ENCODE measurements at places on chromosomes 4 and X. TPM values are rescaled to one million over a fixed set of nuclear protein-coding genes. Genes with fewer than 3 reads are reported as not detected.

DNA sequence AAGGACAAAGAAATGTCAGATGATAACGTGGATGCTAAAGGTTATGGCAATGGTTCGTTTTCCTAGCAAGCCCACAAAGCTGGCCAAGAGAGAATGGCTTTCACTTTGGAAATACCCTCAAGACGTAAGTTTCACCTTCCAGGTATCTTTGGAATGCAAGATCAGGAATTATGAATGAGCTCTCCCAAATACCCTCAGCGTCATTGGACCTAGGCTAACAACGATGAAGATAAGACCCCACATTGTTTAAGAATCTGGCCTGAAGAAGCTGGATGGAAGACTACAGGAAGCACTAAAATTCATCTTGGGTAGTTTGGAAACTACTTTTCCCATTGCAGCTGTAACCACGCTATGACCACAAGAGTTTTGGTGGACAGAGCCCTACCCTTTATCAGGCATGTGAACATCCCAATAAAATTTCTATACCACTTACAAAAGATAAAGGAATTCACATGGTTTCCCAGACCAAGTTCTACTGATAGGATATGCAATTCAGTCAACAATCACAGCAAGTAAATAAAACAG is 111.9 kb downstream of the KDR start:
- H3K4me1 ChIP-seq: no peaks in the 10 kb centered on the region
- H3K4me3 ChIP-seq: no peak overlapping the region
- no peaks in the 10 kb centered on the region for H3K27me3 ChIP-seq
- DNase-seq: no peak
- no peak overlapping the region for H3K27ac ChIP-seq

- no peak for DNase-seq
- peaks cover 5% of the 10 kb centered on the region for H3K4me1 ChIP-seq
- H3K27me3 ChIP-seq: 0 out of 2 replicates have a peak, but pooled peaks cover 3% of the 10 kb centered on the region
- H3K4me3 ChIP-seq: no peak overlapping the region
- H3K36me3 ChIP-seq: no peaks in the 10 kb centered on the region
Measured at GRCh38 chr4:77493120-77493752, 112.4 kb upstream of the CXCL13 start.

- no peaks in the 10 kb centered on the region for H3K36me3 ChIP-seq
- H3K4me3 ChIP-seq: no peak overlapping the region
- no peak for DNase-seq
Measured at GRCh38 chr4:16745009-16745635, 153.3 kb downstream of the LDB2 start.

Gene TRO
- total RNA-seq: 25.3 TPM

- H3K36me3 ChIP-seq: no peaks in the 10 kb centered on the region
- H3K27ac ChIP-seq: no peak overlapping the region
- DNase-seq: no peak
- H3K27me3 ChIP-seq: no peaks in the 10 kb centered on the region
Measured at GRCh38 chr4:8543623-8544022, 36.6 kb upstream of the GPR78 start.

- H3K36me3 ChIP-seq: no peaks in the 10 kb centered on the region
- H3K4me3 ChIP-seq: no peak overlapping the region
- H3K27ac ChIP-seq: no peak overlapping the region
- H3K4me1 ChIP-seq: peaks cover 8% of the 10 kb centered on the region
- no peak for DNase-seq
Measured at GRCh38 chr4:8504279-8505007, 63.9 kb downstream of the TRMT44 start.

Gene GSX2
- total RNA-seq: not detected

- peak overlapping the region; percentile 85 for H3K27ac ChIP-seq
- no peaks in the 10 kb centered on the region for H3K27me3 ChIP-seq
- peak; percentile 98 for DNase-seq
- H3K4me1 ChIP-seq: peaks cover 26% of the 10 kb centered on the region
Measured at GRCh38 chr4:187209921-187210613, 486.4 kb upstream of the FAT1 start.

DNA sequence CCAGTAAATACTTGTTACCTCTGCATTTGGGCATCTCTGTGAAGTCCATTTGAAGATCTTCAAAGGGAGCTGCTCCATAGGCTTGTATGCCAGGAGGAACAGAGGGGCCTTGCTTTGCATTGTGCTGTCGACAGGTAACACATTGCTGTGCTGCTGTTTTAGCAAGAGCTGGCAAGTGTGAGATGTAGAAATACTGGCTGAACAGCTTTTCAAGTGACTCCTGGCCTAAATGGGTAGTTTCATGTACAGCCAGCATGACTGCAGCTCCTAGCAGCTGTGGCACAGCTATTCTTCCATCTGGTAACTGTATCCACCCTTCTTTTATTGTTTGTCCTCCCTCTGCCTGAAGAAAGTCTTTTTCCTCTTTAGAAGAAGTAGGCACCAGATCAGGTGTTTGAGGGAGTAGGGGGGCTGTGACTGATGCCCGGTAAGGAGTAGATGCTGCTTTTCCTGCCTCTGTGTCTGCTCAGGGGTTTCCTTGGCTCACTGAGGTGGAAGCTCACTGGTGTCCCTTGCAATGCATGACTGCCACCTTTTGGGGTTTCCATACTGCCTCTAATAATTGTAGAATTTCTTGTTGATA is 965.3 kb downstream of the CCSER1 start:
- H3K27ac ChIP-seq: no peak overlapping the region
- H3K27me3 ChIP-seq: no peaks in the 10 kb centered on the region
- DNase-seq: no peak
- H3K4me3 ChIP-seq: no peak overlapping the region

Gene SHISA3
- total RNA-seq: not detected

DNA sequence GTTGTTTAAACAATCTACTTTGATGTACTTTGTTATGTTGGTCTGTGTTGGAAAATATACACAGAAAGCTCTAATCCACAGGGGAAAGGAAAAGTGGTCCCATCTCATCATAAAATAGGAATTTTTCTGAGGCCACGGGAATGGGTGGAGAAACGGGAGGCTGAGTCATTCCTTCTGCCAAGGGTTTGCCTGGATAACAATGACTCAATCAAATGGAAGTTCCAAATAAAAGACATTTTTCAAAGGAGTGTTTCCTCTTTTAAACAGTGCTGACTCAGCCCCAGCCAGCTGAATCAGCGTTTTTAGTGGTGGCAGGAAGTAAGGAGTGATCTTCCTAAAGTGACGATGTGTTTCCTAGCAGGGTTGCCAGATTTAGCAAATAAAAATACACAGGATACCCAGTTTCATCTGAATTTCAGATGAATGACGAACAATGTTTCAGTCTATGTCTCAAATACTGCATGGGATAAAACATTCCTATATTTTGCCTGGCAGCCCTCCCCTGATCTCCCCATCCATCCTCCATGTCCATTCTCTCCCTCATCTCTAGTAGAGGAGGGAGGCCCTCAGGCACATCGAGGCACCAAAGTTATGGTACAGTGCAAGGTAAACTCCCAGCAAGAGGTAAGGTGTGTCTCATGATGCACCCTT is 345.4 kb upstream of the GATB start:
- no peak overlapping the region for H3K4me3 ChIP-seq
- H3K27ac ChIP-seq: peak overlapping the region; percentile 52
- H3K27me3 ChIP-seq: no peaks in the 10 kb centered on the region
- no peaks in the 10 kb centered on the region for H3K36me3 ChIP-seq

- no peaks in the 10 kb centered on the region for H3K27me3 ChIP-seq
- no peaks in the 10 kb centered on the region for H3K4me1 ChIP-seq
- H3K27ac ChIP-seq: no peak overlapping the region
- DNase-seq: no peak
- no peaks in the 10 kb centered on the region for H3K36me3 ChIP-seq
Measured at GRCh38 chrX:427812-428725, 41.4 kb upstream of the PPP2R3B start.

- 0 out of 2 replicates have a peak, but pooled peaks cover 3% of the 10 kb centered on the region for H3K27me3 ChIP-seq
- H3K4me3 ChIP-seq: no peak overlapping the region
- no peak overlapping the region for H3K27ac ChIP-seq
- no peaks in the 10 kb centered on the region for H3K36me3 ChIP-seq
- no peaks in the 10 kb centered on the region for H3K4me1 ChIP-seq
Measured at GRCh38 chrX:19513383-19513782, 1.9 kb downstream of the MAP3K15 start.

DNA sequence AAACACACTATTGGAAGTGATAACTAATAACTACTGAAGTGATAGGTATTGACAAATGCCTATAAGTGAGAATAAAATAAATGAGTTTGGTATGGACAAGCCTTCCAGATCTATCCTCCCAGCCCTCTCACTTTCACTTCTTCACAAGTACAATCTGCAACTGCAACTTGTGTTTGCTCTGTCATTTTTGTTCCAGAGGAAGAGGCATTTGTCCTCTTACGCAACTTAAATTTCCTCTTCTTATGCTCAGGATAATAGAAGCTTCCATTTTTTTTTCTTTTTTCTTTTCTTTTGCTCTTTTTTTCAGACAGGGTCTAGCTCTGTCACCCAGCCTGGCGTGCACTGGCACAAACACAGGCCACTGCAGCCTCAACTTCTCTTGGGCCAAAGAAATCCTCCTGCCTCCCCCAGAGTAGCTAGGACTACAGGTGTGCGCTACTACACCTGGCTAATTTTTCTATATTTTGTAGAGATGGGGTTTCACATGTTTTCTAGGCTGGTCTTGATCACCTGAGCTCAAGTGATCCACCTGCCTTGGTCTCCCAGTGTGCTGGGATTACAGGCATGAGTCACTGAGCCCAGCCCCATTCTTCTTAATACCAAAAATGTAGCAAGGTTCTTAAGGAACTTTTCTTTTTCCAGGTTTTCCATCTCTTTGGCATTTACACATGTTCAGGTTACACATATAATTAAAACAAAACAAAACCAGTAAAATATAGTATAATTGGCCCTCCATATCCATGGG is 73.1 kb downstream of the PDGFC start:
- no peaks in the 10 kb centered on the region for H3K36me3 ChIP-seq
- no peaks in the 10 kb centered on the region for H3K4me1 ChIP-seq
- no peak for DNase-seq
- no peaks in the 10 kb centered on the region for H3K27me3 ChIP-seq

Gene RIPPLY1
- total RNA-seq: not detected

- H3K27me3 ChIP-seq: no peaks in the 10 kb centered on the region
- H3K4me3 ChIP-seq: no peak overlapping the region
- no peaks in the 10 kb centered on the region for H3K4me1 ChIP-seq
- DNase-seq: no peak
Measured at GRCh38 chr4:70808151-70808550, 31.5 kb downstream of the GRSF1 start.

Gene DRP2
- total RNA-seq: not detected

- no peak overlapping the region for H3K27ac ChIP-seq
- no peaks in the 10 kb centered on the region for H3K27me3 ChIP-seq
- DNase-seq: no peak
- H3K4me3 ChIP-seq: no peak overlapping the region
- no peaks in the 10 kb centered on the region for H3K36me3 ChIP-seq
Measured at GRCh38 chr4:146073517-146073916, 102.0 kb upstream of the LSM6 start.

- no peaks in the 10 kb centered on the region for H3K27me3 ChIP-seq
- no peaks in the 10 kb centered on the region for H3K36me3 ChIP-seq
- H3K4me1 ChIP-seq: no peaks in the 10 kb centered on the region
- no peak overlapping the region for H3K4me3 ChIP-seq
- DNase-seq: no peak
Measured at GRCh38 chrX:48357681-48358080, 1.2 kb upstream of the SSX3 start.

GRCh38 chr4:126564283-126564854 is 1068.4 kb upstream of the INTU start:
- DNase-seq: no peak
- H3K27me3 ChIP-seq: no peaks in the 10 kb centered on the region
- H3K4me3 ChIP-seq: no peak overlapping the region
- no peak overlapping the region for H3K27ac ChIP-seq

Gene PLAC8
- total RNA-seq: 123 TPM

Gene ATP1B4
- not detected for total RNA-seq

GRCh38 chr4:143713955-143714625 is 13.6 kb upstream of the FREM3 start:
- DNase-seq: no peak
- no peaks in the 10 kb centered on the region for H3K36me3 ChIP-seq
- no peak overlapping the region for H3K4me3 ChIP-seq
- H3K27me3 ChIP-seq: no peaks in the 10 kb centered on the region

- H3K27ac ChIP-seq: no peak overlapping the region
- no peaks in the 10 kb centered on the region for H3K36me3 ChIP-seq
- no peaks in the 10 kb centered on the region for H3K4me1 ChIP-seq
- DNase-seq: no peak
- no peak overlapping the region for H3K4me3 ChIP-seq
Measured at GRCh38 chr4:10715696-10716095, 31.1 kb upstream of the CLNK start.

Gene CYLC1
- not detected for total RNA-seq

DNA sequence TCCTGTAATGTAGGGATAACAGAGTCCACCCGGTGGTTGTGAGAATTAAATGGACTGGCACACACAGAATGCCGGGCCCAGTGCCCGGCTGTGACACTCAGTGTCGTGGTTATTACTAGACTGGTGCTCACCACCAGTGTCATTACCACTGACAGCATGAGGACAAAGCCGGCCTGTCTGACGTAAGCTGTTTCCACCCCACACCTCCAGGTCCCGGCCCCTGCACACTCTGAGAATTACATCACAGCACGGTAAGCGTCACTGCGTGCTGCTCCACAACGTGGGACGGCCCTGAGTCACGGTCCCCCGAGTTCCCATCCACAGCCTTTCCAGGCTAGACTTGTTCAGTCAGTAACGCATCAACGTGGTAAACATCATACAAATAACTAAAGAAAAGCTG is 22.9 kb downstream of the FAT1 start:
- H3K36me3 ChIP-seq: peaks cover 96% of the 10 kb centered on the region
- peaks cover 55% of the 10 kb centered on the region for H3K4me1 ChIP-seq
- no peak overlapping the region for H3K4me3 ChIP-seq
- H3K27me3 ChIP-seq: no peaks in the 10 kb centered on the region

Gene CLCN4
- 10.9 TPM for total RNA-seq

DNA sequence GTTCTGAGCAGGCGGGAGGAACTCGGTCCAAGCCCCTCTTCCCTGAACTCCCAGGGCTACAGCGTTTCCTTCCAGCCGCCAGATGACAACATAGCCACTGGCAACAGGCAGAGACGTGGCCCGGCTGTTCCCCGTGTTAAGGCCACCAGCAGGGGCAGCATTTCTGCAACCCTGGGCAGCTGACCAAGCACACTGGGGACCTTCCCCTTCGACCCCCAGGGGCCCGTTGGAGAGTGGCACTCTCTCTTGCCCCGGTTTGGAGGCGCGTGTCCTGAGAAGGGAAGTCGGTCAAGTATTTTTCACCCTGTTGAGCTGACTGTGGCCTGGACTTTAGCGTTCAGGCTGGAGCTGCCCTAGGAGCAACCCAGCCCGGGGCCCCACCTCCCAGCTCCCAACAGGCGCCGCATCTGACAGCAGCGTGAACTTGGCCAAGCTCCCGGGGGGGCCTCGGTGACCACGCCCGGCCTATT is 37.6 kb downstream of the ZBTB49 start:
- no peaks in the 10 kb centered on the region for H3K4me1 ChIP-seq
- H3K4me3 ChIP-seq: no peak overlapping the region
- H3K27me3 ChIP-seq: no peaks in the 10 kb centered on the region
- H3K36me3 ChIP-seq: no peaks in the 10 kb centered on the region
- H3K27ac ChIP-seq: no peak overlapping the region

GRCh38 chr4:5970381-5971077 is 47.7 kb downstream of the C4orf50 start:
- H3K4me1 ChIP-seq: no peaks in the 10 kb centered on the region
- H3K36me3 ChIP-seq: no peaks in the 10 kb centered on the region
- H3K27me3 ChIP-seq: no peaks in the 10 kb centered on the region
- H3K27ac ChIP-seq: no peak overlapping the region
- DNase-seq: no peak
- H3K4me3 ChIP-seq: no peak overlapping the region

GRCh38 chrX:78886550-78886949 is 58.6 kb upstream of the P2RY10 start:
- no peak overlapping the region for H3K27ac ChIP-seq
- DNase-seq: no peak
- H3K36me3 ChIP-seq: no peaks in the 10 kb centered on the region
- H3K4me1 ChIP-seq: no peaks in the 10 kb centered on the region
